Psoas muscle (tissue), 8 donors: ENCODE measurements at places on chromosomes 12 and 14.

- DNase-seq, result no peak
Observed at GRCh38 chr12:124153392-124153791, 141.5 kb upstream of the RFLNA start.

DNA sequence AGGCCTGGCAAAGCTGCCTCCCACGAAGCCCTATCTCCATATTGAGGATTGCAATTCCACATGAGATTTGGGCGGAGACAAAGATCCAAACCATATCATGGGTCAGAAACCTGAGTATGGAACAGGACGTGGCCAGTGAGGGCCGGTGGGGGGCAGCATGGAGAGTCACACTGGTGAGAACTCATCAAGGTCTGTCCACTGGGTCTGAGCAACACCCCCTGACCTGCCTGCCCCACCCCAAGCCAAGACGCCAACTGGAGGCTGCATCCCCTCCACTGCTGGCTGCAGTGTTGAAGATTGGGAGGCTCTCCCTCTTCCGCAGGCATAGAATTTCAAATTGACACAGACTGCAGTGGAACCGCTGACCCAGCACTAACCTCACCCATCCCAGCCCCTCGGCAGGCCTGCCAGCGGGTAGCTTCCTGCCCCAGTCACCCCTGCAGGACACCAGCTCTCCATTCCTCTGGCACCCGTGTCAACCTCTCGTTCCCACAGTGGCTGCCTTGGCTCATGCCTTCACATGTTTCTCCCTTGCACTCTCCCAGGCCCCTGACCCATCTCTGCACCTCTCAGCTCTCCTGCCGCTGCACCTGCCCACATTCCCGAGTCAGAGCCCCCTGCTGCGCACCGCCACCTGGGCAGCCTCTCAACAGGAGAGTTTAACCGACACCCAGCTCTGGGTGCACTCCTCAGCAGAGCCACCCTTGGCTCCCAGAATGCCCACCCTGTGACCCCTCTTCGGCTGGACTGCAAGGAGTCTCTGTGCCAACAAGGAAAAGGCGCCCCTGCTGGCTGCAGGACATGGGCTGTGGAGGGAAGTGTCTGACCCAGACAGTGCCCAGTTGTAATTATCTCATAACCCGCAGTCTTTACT, 45.2 kb upstream of the PPP2R5C start:
- DNase-seq, result no peak

DNA sequence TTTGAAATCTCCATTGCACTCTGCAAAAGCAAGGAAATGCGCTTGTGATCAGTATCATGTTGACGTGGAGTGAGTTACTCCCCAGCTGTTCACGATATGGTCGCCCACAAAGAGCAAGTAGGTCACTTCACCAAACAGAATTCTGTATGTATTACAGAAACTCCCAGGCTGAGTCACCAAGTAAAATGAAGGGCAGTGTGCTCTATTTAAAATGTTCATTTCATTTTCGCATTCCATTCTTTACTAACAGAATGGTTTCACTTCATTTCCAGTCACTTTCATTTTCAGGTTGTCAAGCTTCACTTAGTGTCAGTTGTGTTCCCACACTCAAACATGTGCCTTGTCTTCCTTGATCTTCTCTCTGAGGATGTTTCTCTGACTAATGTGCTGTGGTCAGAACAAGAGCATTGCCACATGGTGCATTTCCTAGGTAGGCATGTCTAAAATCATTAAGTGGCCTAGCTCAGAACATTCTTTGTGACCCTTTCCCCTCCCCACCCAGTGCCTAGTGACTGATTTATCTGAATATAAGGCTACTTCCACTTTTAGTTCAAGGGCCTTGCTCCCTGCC, 391.2 kb downstream of the RAD51B start:
- DNase-seq, result no peak

- no peak for DNase-seq
Observed at GRCh38 chr12:27336282-27336653, 3.6 kb downstream of the BMAL2 start.

DNA sequence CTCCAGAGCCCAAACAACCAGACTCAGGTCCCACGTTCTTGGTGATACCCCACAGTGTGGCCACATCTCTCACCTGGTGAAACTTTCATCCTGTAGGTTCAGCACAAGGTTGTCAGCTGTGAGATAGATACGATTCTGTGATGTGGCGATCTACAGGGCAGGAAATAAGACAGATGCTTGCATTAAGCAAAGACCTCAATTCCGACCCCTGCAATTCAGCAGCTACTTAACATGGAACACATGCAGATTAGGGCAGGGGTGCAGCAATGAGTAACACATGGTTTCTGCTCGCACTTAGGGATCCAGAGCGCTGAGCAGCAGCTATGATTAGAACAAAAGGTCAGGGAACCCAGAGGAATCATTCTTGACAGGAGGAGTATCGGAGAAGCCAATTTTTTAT, 4.1 kb downstream of the PHB2 start:
- no peak for DNase-seq

- DNase-seq, result no peak
Observed at GRCh38 chr12:120571299-120571698, 9.9 kb downstream of the POP5 start.

GRCh38 chr14:64857979-64858744, 21.5 kb downstream of the SPTB start:
- no peak for DNase-seq

DNA sequence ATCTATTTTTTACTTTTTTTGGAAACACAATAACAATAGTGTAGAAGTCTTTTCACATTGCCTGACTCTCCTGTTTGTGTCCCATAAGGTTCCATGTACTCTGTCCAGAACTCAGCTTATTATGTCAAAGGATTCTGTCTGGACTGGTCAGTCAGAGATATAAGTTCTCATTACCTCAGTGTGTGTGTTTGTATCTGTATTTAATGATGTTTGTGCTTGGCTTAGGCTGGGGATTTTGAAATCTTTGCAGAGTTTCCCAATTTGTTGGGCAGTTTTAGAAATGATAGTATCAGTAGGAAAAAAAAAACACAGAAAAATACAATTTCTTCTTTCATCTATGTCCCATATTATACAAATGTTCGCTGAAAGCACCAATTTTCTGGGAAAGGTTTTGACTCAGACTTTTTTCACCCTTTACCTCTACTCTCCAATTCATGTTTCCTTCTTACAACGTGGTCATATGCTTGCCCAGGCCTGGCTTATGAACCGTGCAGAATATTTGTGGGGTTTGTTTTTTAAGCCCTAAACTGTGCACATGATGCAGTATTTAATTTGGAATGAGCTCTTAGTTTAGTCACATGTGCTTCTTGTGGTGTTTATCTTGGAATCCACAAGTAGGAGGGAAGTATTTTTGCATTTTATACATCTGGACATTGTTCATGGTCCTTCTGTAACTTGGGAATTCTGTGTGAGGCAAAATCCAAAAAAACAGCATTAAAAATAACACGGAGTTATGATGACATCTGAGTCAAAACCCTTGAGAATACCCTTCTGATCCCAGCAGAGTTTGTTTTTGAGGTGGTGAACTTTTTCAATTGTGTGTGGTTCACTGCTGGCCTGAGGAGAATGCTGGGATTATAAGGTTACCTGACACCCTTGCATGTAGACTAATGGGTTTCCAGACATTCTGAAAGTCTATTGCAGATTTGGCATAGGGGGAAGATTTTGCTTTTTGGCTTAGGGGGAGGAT, 121.2 kb downstream of the RAD51B start:
- no peak for DNase-seq

DNA sequence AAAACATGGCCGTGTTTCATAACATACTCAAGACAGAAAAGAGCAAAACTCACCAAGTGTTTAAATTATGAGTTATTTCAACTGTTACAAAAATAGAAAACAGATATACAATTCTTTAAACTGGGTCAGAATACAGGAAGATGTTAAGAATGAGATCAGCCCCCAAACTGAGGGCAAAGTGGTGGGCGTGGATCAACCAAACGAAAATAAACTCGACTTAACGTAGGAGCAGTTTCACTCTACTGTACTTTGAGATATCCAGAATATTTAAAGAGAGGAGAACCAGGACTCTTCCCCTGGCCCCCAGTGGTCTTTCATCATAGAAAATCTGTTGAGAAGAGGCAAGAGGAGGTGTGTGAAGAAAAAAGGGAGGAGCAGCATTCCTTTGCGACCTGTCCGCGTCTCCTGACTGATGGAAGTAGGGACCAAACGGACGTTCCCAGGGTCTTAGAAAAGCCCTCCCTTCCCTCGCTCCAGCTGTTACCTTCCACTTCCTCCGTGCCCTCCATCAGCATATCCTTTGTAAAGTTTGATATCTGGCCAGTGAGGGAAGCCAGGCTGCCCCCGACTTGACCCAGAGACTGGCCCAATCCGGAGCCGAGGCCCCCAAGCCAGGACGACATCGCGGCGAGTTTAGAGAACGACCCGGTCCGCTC, 668 bp downstream of the TRIP11 start:
- no peak for DNase-seq

- DNase-seq, result no peak
Observed at GRCh38 chr14:40025101-40025500, 592.9 kb upstream of the FBXO33 start.

GRCh38 chr14:68195126-68195525, 375.5 kb downstream of the RAD51B start:
- no peak for DNase-seq

DNA sequence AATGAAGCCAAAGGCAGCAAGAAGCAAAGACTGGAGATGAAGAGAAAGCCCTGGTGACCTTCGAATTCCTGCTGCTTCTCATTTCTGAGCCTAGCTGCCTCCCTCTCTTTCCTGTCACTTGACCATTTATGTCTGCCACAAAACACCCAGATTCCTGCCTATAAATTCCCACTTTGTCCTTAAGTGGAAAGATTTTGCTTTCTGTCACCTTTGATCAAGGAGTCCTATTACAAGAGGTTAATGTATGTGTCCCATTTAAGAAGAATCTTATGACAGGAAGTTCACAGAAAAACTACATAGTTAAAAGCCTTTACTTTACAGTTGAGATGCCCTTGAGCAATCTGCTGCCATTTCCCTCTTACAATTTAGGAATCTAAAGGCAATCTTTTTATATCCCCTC, 155.7 kb downstream of the GALC start:
- no peak for DNase-seq

- DNase-seq, result no peak
Observed at GRCh38 chr12:11553871-11554533, 95.5 kb upstream of the ETV6 start.
